ENCODE measurements at places on chromosomes 4 and X.

DNA sequence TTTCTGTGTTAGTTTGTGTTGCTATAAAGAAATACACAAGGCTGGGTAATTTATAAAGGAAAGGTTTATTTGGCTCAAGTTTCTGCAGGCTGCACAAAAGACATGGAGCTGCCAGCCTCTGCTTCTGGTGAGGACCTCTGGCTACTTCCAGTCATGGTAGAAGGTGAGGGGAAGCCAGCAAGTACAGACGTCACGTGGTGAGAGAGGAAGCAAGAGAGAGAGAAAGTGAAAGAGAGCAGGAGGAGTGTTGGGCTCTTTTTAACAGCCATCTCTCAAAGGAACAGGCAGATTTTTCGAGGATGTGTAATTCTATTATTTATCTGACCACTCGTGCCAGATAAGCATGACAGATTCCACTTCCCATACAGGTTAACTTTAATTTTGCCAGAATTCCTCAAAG is 1199.1 kb downstream of the ADGRL3 start:
- no peak overlapping the region for H3K27ac ChIP-seq
- no peak for DNase-seq
- H3K4me1 ChIP-seq: no peaks in the 10 kb centered on the region
- H3K27me3 ChIP-seq: no peaks in the 10 kb centered on the region
- H3K36me3 ChIP-seq: no peaks in the 10 kb centered on the region

GRCh38 chr4:83335701-83336100 is 1.1 kb upstream of the HPSE start:
- H3K36me3 ChIP-seq: no peaks in the 10 kb centered on the region
- H3K4me1 ChIP-seq: peaks cover 19% of the 10 kb centered on the region
- no peak overlapping the region for H3K4me3 ChIP-seq
- DNase-seq: no peak
- H3K27ac ChIP-seq: no peak overlapping the region
- peaks cover 76% of the 10 kb centered on the region for H3K27me3 ChIP-seq

GRCh38 chr4:31548823-31549222 is 828.7 kb downstream of the PCDH7 start:
- no peaks in the 10 kb centered on the region for H3K27me3 ChIP-seq
- H3K4me3 ChIP-seq: no peak overlapping the region
- no peaks in the 10 kb centered on the region for H3K36me3 ChIP-seq

DNA sequence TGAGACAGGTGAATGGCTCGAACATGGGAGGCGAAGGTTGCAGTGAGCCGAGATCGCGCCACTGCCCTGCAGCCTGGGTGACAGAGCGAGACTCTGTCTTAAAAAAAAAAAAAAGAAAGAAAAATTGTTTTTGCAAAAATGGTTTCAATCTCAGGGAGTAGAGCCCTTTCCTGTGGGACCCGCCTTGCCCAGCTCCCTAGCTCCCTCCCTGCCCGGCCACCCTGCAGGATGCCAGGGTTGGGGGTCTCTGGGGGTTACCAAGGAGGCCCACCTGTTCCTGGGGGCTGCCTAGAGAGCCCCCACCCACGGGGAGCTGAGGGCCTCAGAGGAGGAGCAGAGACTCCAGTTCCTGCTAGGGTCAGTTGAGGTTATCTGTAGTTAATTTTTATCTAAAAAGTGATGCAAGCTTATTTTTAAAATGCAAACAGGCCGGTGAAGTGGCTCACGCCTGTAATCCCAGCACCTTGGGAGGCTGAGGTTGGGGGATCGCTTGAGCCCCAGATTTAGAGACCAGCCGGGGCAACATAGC is 18.7 kb upstream of the PLCXD1 start:
- no peaks in the 10 kb centered on the region for H3K4me1 ChIP-seq
- H3K36me3 ChIP-seq: no peaks in the 10 kb centered on the region
- DNase-seq: no peak

GRCh38 chrX:9195199-9195880 is 161.4 kb upstream of the FAM9B start:
- no peak overlapping the region for H3K4me3 ChIP-seq
- H3K27ac ChIP-seq: no peak overlapping the region
- H3K4me1 ChIP-seq: peaks cover 4% of the 10 kb centered on the region
- H3K27me3 ChIP-seq: no peaks in the 10 kb centered on the region

DNA sequence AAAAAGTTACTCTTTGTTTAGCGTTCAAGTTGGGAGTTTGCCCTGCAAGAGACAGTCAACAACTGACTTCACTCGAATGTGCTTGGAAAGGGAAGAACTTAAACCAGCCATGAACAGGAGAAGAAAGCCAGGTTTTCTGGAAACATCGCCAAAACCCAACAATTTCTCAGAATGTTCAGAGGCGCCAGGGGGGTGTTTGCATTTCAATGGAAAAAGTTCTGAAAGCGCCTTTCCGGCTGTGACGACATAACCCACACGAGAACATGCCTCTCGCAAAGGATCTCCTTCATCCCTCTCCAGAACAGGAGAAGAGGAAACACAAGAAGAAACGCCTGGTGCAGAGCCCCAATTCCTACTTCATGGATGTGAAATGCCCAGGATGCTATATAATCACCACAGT is 78.1 kb upstream of the ADGRA3 start:
- H3K4me1 ChIP-seq: no peaks in the 10 kb centered on the region
- no peaks in the 10 kb centered on the region for H3K36me3 ChIP-seq
- no peak overlapping the region for H3K4me3 ChIP-seq

DNA sequence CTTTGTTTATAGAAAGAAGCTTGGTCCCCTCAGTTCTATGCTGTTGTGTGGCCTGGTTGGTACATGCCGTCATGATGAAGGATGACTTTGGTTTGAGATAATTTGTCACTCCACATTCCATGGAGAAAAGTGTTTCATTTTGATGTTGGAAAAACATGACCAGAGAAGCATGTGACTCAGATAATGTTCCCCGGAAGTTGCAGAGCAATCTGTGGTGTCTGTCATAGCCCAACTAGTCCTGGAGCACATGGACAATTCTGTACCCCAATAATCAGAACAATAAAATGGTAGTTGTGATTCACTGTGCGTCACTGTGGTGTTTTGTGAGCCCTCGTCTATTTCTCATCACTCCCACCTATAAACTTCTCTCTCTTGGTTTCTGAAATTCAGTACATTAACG is 85.1 kb downstream of the PDK3 start:
- no peaks in the 10 kb centered on the region for H3K4me1 ChIP-seq
- no peaks in the 10 kb centered on the region for H3K36me3 ChIP-seq
- no peak overlapping the region for H3K4me3 ChIP-seq

GRCh38 chrX:74500555-74500954 is 79.3 kb downstream of the SLC16A2 start:
- H3K27ac ChIP-seq: no peak overlapping the region
- DNase-seq: no peak
- no peaks in the 10 kb centered on the region for H3K36me3 ChIP-seq
- no peaks in the 10 kb centered on the region for H3K4me1 ChIP-seq

DNA sequence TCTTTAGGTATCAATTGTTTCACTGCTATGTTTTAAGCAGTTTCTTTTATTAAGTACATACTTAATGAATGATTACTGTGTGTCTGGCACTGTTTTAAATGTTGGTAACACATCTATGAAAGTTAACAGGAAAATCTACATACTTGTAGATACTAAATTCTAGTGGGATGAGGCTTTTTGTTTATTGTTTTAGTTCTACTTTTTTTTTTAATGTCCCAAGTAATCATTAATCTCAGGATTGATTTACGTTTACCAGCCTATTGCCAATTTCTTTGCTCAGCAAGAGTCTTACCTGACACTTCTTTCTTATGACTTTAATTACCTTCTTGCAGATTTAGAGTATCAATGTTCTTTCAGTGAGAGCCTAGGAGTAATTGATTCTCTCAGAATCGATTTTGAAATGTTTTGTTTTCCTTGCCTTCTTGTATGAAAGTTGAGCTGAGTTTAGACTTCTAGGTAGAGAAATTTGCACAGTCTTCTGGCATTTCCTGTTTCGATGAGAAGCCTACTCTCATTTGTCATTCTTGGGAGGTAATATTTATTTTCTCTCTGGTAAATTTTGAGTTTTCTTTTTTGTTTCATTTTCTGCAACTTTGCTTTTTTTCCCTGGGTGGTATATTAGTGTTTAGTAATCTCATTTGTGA is 235.2 kb upstream of the ANKRD50 start:
- no peaks in the 10 kb centered on the region for H3K4me1 ChIP-seq
- no peaks in the 10 kb centered on the region for H3K27me3 ChIP-seq
- no peak overlapping the region for H3K27ac ChIP-seq
- DNase-seq: no peak
- no peak overlapping the region for H3K4me3 ChIP-seq

DNA sequence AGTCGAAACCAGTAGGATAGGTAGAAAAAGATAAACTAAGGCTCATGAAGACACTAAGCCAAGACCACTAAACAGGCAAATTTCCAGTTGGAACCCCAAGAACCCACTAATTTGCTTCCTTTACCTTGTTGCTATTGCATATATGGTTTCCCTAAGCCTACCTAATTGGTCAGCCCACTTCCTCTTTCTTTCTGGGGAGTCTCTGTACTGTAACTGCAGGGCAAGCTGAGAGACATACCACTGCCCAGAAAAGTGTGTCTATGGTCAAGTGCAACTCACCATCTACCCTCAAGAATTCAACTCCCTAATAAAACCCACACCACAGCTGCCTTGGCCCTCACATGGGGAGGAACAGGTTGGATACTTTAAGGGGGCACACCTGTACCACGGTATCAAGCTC is 28.6 kb downstream of the IDS start:
- no peak for DNase-seq
- no peak overlapping the region for H3K4me3 ChIP-seq

- no peak overlapping the region for H3K4me3 ChIP-seq
- no peaks in the 10 kb centered on the region for H3K4me1 ChIP-seq
- H3K27ac ChIP-seq: no peak overlapping the region
- no peak for DNase-seq
- no peaks in the 10 kb centered on the region for H3K27me3 ChIP-seq
These were observed 202.9 kb downstream of the CFAP299 start for GRCh38 chr4:80538276-80538926.

DNA sequence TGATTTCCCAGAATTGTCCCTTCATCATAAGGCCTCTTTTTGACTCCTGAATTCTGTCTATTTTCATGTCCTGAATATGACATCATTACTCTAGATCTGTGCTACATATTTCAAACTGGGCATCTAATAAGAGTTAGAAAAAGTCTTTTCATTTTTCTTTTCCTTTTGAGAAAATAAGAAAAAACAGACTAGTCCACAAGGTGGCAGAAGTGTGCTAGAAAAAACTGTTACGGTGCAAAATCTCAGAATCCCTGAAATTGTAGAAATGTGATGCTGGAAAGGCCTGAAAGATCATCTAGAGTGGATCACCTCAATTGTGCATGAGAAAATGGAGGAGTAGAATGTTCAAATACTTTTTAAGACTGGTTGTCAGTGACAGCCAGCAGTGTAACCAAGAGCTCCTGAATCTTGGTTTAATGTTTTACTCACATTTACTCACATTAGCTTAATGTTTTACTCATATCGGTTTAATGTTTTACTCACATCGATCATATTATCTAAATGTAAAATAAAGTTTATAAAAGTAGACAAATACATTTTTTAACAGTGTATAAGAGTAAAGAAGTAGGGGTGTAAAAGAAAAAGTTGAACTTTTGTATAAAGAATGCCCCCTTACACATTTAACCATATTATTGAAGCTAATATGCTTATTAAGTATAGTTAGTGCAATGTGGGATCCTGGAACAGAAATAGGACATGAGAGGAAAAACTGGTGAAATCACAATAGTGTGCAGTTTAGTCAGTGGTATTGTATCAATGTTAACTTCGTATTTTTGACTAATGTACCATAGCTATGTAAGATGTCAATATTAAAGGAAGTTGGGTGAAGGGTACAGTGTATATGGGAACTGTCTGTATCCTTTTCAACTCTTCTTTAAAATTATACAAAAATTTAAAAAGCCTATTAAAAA is 15.2 kb downstream of the ASB11 start:
- no peaks in the 10 kb centered on the region for H3K27me3 ChIP-seq
- no peaks in the 10 kb centered on the region for H3K36me3 ChIP-seq
- no peaks in the 10 kb centered on the region for H3K4me1 ChIP-seq
- H3K27ac ChIP-seq: no peak overlapping the region

GRCh38 chrX:100995469-100995868 is 26.0 kb downstream of the ARL13A start:
- H3K4me3 ChIP-seq: no peak overlapping the region
- no peak overlapping the region for H3K27ac ChIP-seq
- H3K27me3 ChIP-seq: no peaks in the 10 kb centered on the region
- no peaks in the 10 kb centered on the region for H3K36me3 ChIP-seq

DNA sequence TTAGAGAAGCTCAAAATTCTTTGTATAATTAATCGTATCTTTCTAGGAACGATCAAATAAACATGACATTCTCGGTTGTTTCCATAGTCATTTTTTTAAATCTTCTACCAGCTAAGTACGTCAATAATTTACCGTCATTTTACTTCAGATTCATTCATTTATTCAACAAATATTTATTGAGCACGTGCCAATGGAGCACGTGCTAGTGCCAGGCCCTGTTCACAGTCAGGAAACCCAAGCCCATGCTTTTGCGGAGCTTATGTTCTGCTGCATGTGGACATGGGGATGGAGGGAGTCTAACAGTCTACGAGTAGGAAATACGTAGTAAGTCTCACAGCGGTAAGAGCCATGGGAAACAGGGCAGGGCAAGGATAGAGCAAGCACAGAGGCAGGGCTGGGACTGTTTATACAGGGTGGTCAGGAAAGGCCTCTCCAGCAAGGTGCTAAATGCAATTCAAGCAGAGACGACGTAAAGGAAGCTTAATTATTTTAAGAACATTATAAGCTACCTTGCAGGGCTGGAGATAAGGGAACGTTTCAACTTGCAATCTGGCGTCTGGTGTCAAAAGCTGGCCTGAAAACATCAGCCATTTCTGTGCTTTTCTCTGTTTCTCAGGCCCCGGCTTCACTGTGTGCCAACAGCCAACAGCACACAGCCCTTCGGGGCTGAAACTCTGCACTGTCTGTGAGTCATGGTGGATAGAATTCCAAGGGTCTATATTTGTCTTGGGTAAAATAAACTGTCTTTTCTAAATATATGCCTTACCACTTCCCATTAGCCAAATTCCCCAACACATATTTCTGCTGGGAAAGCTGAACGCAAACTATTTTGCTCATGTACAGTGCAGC is 517.1 kb upstream of the ZFP42 start:
- no peak for DNase-seq
- no peak overlapping the region for H3K4me3 ChIP-seq
- H3K4me1 ChIP-seq: peaks cover 2% of the 10 kb centered on the region
- no peaks in the 10 kb centered on the region for H3K36me3 ChIP-seq

- H3K27ac ChIP-seq: no peak overlapping the region
- H3K36me3 ChIP-seq: no peaks in the 10 kb centered on the region
- H3K4me1 ChIP-seq: no peaks in the 10 kb centered on the region
- H3K4me3 ChIP-seq: no peak overlapping the region
- DNase-seq: no peak
These were observed 445.6 kb downstream of the IQCM start for GRCh38 chr4:149370002-149370401.

DNA sequence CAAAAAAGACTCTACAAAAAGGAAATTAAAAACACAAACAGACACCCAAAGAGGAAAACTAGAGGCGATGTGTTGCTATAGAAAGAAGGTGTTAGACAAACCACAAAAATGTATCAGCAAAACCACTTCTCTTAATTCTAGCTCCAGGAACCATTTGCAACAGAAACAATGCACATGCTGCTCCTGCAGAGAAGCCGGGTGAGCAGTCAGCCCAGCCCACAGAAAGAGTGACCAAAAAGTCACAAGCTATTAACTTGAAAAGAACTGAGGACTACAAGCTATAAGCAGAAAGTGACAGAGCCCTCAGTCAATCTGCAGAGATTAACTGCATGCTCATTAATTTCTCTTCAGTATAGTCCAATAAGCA is 96.2 kb upstream of the KLHL13 start:
- no peaks in the 10 kb centered on the region for H3K4me1 ChIP-seq
- no peak overlapping the region for H3K4me3 ChIP-seq
- H3K36me3 ChIP-seq: no peaks in the 10 kb centered on the region
- no peak overlapping the region for H3K27ac ChIP-seq
- H3K27me3 ChIP-seq: no peaks in the 10 kb centered on the region
